ENCODE measurements at places on chromosomes 6 and 20.

- no peak for DNase-seq
Observed at GRCh38 chr20:59165891-59166709, 2.5 kb downstream of the ZNF831 start.

GRCh38 chr6:157143171-157143889 lies 180.0 kb downstream of the TMEM242 start:
- no peak for DNase-seq

GRCh38 chr6:24439858-24440539 lies 37.3 kb downstream of the MRS2 start:
- DNase-seq: no peak

GRCh38 chr6:118464620-118465019 lies 83.5 kb upstream of the PLN start:
- DNase-seq: no peak

DNA sequence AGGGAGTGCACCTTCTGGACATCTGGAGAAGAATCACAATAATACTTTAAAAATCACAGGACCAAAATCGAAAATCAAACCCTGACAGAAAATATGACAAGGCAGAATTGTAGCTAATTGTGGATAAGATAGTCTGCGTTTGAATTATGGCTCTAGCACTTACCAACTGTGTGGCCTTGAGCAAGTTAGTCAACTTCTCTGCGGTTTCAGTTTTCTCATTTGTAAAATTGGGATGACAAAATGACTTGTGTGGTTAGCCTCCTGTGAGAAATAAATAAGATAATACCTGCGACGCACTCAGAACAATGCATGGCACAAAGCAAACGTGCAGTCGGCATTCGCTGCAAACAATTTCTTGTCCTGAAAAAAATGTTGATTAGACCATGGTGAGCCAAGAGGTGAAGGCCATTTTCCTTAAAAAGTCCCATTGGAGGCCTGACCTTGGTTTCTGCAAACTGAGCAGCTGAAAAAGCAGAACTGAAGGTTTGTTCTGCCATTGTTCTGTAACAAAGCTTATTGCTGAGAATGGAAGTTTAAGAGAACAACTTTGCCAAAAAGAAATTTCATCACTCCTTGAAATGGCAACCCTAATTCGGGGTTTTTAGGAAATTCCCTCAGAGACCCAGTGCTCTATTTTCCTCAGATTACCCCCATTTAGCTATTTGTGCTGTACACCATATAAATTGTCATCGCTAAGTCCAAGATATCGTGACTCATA lies 266.3 kb downstream of the ERMARD start:
- DNase-seq: no peak

GRCh38 chr6:10643201-10643651 lies 51.2 kb downstream of the C6orf52 start:
- DNase-seq: no peak

GRCh38 chr6:30883685-30884520 lies at the start of gene DDR1:
Gene DDR1 (plus strand): TSS chr6:30884519. CDS start chr6:30888730, 4,211 bp downstream.
- no peak for DNase-seq

GRCh38 chr6:128598571-128598970 lies 78.2 kb upstream of the PTPRK start:
- DNase-seq: no peak

GRCh38 chr6:47413752-47414422 lies 63.7 kb upstream of the CD2AP start:
- no peak for DNase-seq

DNA sequence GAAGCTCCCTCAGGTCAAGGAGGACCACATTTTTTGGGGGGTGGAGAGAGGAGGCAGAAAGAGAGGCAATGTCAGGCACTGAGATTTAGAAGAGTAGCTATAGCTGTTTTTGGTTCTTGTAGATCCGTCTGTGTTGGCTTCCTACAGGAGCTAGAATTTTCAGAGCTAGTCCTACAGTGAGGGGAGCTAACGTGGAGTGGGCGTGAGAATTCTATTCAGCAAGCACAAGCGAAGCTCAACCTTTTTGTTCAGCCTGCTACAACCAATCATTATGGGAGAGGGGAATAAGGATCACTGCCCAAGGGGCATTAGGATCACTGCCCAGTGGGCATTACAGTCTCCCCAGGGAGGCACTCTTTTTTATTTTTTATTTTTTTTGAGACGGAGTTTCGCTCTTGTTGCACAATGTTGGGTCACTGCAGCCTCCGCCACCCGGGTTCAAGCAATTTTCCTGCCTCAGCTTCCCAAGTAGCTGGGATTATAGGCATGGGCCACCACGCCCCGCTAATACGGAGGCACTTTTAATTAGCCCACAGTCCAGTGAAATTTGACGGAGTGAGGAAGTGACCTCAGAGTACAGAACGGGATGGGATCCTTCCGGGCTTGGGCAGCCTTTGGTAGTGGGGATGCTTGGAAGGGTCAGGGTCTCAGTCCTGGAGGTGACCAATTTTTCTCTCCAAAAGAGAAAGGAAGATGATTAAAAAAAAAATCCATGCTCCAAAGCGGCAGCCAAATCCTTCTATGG lies 1.1 kb upstream of the PANK2 start:
- DNase-seq: no peak

DNA sequence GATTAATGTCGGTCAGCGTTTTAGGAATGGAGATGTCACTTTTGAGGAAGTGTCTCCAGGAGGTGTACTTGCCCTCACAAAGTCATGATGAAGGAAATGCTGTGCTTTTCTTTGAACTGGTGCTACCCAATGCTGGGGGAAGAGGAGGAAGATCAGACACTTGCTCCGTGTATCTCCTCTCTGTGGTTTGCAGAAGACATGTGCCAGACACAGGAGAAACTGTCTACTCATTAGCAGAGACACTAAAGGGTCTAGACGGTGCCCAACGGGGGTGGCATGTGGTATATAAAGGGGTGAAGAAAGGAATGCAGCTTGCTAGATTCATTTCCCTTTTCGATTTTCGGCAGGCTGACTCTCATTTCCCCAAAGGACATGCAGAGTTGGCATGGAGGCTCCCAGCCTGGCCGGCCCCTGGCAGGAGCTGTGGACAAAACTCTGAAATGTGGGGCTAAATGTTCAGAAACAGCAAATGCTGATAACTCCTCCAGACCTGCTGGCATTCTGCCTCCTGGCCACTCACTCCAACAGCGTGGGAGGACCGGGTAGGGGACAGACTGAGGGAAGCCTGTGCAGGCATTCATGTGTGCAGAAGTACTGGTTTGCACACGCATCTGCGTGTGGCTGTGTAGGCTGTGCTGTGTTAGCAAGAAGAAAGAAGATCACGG lies 59.6 kb upstream of the QKI start:
- no peak for DNase-seq

DNA sequence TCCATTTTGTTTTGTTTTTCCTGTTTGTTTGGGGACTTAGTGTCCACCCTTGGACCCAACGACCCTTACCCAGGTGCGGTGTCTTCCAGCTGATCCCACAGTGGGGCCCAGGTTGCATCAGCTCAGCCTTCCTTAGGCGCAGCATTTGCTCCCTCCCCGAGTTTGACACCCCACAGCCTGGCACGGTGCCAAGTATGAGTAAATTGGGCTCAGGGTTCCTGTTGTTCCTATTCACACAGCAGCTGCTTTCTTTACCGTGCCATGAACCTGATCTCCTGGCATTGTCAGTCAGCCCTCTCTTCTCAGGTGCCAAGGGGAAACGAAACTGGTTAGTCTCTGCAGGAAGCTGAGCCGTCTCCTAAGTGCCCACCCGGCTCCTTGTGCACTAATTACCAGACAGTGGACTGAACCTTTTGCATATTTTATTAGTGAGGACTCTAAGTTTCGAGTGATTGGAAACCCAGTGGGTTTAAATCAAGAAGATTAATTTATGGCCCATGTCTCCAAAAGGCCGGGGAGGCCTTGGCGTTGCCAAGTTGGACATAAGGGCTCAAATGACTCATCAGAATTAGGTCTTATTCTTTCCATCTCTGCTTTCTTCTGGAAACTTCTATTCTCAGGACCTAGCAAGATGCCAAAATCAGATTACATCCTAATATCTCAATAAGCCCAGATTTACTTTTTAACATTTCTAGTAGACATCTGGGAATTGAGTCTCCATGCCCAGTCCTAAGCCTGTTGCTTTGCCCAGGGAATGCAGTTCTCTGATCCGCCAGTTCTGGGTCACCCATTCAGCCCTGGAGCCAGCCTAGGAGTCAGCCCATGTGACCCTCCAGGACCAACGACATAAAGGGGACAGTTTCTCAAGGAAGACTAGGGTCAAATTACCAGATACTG lies 68.8 kb downstream of the TSHZ2 start:
- no peak for DNase-seq

- DNase-seq: no peak
Observed at GRCh38 chr6:141212296-141212695, 920.4 kb upstream of the GJE1 start.

- no peak for DNase-seq
Observed at GRCh38 chr6:1590580-1590979, 19.1 kb upstream of the FOXC1 start.

- DNase-seq: no peak
Observed at GRCh38 chr6:122839906-122840305, 50.8 kb downstream of the SMPDL3A start.

GRCh38 chr20:6420336-6420735 lies 297.5 kb upstream of the FERMT1 start:
- no peak for DNase-seq

DNA sequence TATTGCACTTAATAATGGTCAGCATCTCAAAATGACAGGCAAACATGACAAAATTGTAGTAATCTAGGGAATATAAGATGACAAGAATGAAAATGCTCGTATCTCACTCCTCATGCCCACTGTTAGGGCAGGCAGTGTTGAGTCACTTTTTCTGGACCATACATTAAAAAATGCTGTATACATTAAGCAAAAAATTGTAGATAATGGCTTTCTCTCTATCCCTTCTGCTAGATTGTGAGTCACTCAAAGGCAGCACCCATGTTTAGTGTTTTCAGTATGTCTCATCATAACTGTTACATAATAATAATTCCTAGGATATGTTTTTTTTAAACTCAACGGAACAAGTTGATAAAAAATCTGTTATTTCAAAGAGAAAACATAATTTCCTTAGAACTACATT lies 199.3 kb downstream of the TENT5A start:
- no peak for DNase-seq

GRCh38 chr6:12371151-12371550 lies 81.0 kb downstream of the EDN1 start:
- DNase-seq: no peak

DNA sequence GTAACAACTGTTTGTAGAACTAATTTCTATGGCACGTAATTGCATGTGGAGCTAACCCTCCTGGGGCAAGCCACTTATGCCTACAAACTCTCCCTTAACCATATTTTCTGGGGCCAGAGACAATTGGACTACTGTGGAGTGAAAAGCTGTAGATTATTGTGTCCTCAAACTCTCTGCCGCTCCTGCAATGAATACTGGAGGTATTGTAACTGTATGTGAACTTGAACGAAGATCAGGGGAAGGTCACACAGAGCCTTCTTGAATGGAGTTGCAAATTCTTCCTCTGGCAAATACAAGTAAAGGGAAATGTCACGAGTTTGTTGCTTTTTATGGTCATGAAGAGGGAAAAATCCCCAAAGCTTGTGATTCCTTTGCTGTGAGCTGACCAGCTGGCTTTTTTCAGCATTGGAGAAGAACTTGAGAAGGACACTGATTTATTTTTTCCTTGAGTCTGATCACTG lies 18.2 kb downstream of the AKAP12 start:
- DNase-seq: no peak

DNA sequence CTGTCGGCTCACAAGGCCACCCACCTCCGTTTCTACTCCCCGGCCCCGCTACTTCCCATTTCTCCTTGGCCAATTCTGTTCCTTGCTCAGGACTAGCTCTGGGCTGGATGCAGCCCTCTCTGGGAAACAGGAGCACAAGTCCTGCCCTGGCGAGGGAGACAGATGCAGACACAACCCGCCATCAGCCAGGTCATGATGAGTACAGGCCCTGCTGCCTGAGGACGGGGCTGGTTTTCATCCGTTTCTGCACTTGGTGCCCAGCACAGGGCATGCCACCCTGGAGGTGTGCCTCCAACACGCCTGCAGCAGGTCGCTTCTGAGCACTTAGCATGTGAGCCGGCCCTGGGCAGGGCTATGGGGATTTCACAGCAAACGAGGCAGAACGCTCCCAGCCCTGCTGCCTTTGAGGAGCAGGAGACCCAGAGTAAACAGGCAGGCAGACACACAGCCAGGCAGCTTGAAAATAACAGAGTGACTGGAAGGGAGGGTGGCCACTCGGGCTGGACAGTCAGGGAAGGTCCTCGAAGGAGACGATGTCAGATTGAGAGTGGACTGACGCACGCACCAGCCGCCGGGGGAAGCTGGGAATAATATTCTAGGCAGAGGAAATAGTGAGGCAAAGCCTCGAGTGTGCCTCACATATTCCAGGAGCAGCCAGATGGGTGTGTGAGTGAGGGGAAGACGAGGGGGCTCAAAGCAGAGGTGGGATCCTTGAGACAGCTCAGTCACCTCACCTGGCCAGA lies 21.2 kb upstream of the VSTM2L start:
- no peak for DNase-seq

GRCh38 chr6:50962213-50962759 lies 143.6 kb downstream of the TFAP2B start:
- no peak for DNase-seq

- DNase-seq: no peak
Observed at GRCh38 chr6:110620065-110620464, 143.7 kb upstream of the SLC22A16 start.

GRCh38 chr6:166757232-166758135 lies 130.4 kb upstream of the RPS6KA2 start:
- no peak for DNase-seq

- no peak for DNase-seq
Observed at GRCh38 chr20:48169650-48170225, 384.5 kb upstream of the SULF2 start.

- no peak for DNase-seq
Observed at GRCh38 chr6:106185615-106186014, 99.5 kb downstream of the PRDM1 start.

DNA sequence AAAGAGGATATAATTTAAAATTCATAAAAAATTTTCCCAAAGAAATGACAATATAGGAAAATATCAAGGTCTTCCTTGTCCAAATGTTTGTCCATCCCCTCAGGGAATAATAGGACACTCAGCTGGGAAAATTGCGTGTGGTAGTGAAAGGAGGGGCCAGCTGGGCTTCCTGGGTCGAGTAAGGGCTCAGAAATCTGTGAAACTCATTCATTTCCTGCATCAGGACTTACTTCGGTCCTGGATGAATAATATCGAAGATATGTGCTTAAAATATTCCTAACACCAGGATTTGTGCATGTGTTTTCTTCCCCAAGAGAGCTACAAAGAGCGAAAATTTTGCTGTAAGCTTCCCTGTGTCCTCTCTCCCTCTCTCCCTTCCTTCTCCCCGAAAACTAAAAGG lies 118.2 kb upstream of the GJE1 start:
- no peak for DNase-seq

DNA sequence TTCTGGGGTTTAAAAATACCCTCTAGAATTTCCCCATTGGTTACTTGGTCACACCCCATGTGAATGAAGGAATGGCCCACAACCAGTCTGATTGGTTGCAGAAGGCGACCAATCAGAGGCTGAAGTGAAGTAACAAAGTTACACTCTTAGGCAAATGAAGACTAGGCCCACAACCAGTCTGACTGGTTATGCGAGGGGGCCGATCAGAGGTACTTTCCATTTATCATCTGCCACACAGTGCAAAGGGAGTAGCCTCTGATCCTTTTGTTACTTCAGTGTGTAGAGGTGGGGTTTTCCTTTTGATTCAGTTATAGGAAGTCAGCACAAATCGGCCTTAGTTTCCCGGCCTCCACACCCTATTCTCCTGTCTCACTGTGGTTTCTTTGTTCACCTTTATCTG lies 61.2 kb upstream of the SGK1 start:
- peak; percentile 32 for DNase-seq
